ENCODE measurements at places on chromosomes 7 and 10. TPM values are rescaled to one million over a fixed set of nuclear protein-coding genes. Genes with fewer than 3 reads are reported as not detected.

Gene KLHDC10
- 15.0 TPM for total RNA-seq

Gene OPN1SW
- total RNA-seq, result not detected

Gene OR2A5
- not detected for total RNA-seq

Gene HYAL4
- total RNA-seq, result not detected

Gene NPY4R2
- total RNA-seq, result not detected

Gene HOXA3
- total RNA-seq, result not detected

Gene DNAJC30
- 8.5 TPM for total RNA-seq

Gene SH2D4B
- total RNA-seq, result 0.15 TPM

Gene TET1
- 2.8 TPM for total RNA-seq

Gene MUC12
- not detected for total RNA-seq

Gene NODAL
- 0.15 TPM for total RNA-seq

Gene TEX47
- total RNA-seq, result not detected

Gene ASZ1
- total RNA-seq, result not detected

Gene VPS37D
- 0.68 TPM for total RNA-seq

Gene DENND2A
- total RNA-seq, result not detected

Gene AOC1
- total RNA-seq, result not detected

Gene GBX1
- not detected for total RNA-seq

Gene ANKRD7
- total RNA-seq, result not detected

Gene OPN4
- total RNA-seq, result not detected

Gene SNCG
- total RNA-seq, result 0.68 TPM

Gene OR2A42
- total RNA-seq, result 0.10 TPM

Gene BTBD16
- total RNA-seq, result not detected

Gene AKR1E2
- 7.3 TPM for total RNA-seq

Gene NOC3L
- 20.8 TPM for total RNA-seq

Gene CTTNBP2
- not detected for total RNA-seq

Gene CNPY1
- total RNA-seq, result not detected

Gene SPDYE5
- total RNA-seq, result 0.17 TPM

Gene AGAP3
- total RNA-seq, result 23.9 TPM

Gene TUBAL3
- total RNA-seq, result not detected

Gene KCP
- 0.19 TPM for total RNA-seq

Gene SUN3
- total RNA-seq, result 0.98 TPM

Gene NPY
- total RNA-seq, result not detected

Gene LBX1
- total RNA-seq, result not detected

Gene SYNPO2L
- not detected for total RNA-seq

Gene FFAR4
- not detected for total RNA-seq

Gene LAMB1
- not detected for total RNA-seq

Gene AFAP1L2
- total RNA-seq, result 0.96 TPM

Gene IFIT2
- 4.3 TPM for total RNA-seq

Gene NUDT13
- total RNA-seq, result 1.2 TPM

Gene MACROH2A2
- total RNA-seq, result 5.0 TPM

Gene OGDH
- 98.8 TPM for total RNA-seq

Gene GATA3
- 54.9 TPM for total RNA-seq

Gene TFR2
- total RNA-seq, result 9.4 TPM

Gene FGFR2
- total RNA-seq, result not detected

Gene CDH23
- 6.2 TPM for total RNA-seq

Gene EN2
- not detected for total RNA-seq
